SW480 (cell line): ENCODE measurements at places on chromosomes 3 and 15.
A peak's percentile ranks its signal among the peaks of the same experiment; 100 is the strongest.

GRCh38 chr3:128572644-128573105 lies 77.9 kb downstream of the RPN1 start:
- DNase-seq, result peak; percentile 23

DNA sequence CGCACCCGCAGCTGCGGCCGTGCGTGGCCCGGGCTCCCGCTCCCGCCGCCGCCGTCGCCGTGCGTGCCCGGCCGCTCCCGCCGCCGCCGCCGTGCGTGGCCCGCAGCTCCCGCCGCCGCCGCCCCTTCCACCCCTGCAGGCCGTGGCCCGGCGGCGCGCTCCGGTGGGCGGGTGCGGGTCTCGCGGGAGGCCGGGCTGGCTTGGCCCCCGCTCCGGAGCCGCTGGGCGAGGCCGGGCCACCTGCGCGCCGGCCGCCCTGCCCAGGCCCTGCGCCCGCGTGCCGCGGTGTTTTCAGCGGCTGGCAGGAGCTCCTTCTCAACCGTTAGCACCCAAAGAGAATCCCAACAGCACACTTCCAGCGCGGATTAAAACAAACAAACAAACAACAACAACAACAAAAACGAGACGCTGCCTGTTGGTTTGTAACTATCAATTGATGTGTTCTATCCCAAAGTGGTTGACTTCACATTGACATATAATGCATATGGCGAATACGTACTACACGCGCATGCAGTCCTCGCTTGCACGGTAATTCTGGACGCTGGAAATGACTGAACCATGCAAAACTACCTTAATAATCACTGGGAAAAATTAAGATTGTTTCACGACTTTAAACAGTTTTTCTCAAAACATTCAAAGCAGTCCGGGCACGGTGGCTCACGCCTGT lies 113.7 kb upstream of the GOLGA8J start:
- DNase-seq, result peak; percentile 14

DNA sequence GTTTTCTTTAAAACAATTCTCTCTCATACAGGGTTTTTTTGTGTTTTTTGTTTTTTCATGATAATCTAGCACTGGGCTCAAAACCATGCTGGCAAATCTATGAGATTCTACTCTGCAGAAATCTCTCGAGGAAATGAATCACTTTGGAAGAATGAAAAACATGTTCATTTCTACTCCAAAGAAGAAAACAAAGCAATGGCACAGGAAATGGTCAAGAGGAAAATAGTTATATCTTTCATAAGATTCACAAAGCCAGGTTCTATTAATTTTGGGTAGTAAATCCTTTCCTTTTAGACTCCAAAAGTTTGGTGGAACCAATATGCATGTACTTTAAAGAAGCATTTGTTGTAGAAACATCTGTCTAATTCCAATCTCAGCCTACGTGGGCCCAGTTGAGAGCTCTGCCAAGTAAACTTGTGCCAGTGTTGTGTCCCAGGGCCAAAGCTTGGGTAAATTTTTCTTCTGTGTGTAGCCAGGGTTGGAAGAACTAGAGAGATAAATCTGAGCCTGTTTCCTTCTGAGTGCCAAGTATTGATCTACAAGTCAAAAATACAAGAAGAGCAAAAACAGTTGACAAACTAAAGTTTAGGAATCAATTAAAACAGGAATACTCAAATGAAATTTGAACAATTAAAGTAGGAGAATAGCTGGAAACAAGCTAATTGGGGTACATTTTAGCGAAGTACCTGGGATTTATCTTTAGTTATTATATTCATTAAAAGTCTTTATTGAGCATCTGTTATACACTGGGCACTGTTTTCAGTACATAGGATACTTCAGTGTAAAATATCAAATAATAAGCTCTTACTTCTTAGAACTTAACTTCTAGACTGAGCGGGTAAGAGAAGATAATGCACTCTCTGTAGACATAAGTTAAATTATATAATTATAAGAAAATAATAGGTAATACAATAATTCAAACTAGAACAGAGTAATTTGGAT lies 657.5 kb upstream of the NECTIN3 start:
- DNase-seq, result no peak

- DNase-seq, result no peak
Observed at GRCh38 chr3:84265768-84266167, 693.0 kb upstream of the CADM2 start.

GRCh38 chr3:24683633-24684384 lies 189.2 kb upstream of the THRB start:
- DNase-seq, result peak; percentile 46

DNA sequence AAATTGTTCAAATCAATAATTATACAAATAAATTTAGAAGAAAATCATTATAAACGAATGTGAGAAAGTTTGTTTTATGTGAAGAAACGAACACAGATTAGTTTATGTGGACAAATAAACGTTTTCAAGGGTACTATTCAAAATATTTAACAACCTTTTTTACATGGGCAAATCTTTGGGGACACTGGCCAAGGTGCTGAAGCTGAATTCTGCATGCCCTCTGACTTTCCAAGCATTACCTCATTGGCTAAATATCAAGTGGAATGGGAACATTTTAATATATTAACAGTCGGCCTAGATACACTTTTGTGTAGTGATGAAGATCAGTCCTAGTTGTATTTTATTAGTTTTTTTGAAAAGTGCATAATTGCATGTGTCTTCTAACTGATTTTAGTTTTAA lies 636.4 kb upstream of the DPPA4 start:
- DNase-seq, result no peak

DNA sequence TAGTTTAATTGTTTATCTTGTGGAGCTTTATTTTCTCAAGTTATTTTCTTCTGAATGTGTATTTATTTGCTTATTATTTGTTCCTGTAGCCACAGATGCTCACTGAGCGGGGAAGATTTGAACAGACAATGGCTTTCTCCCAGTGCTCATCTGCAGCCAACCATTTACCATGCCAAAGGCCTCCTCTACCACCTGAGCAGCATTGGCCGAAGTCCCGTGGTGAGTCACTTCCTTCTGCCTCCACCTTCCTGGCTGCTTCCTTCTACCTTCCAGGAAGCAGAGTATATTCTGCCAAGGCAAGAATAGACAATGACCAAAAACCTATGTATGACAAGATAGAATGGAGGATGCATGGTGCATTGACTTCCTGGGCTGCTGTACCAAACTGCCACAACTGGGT lies 443.1 kb downstream of the AGBL1 start:
- DNase-seq, result no peak

GRCh38 chr15:80776420-80777045 lies 2.6 kb upstream of the CEMIP start:
- peak; percentile 66 for DNase-seq

GRCh38 chr3:67790043-67790442 lies 135.6 kb upstream of the SUCLG2 start:
- peak; percentile 36 for DNase-seq

DNA sequence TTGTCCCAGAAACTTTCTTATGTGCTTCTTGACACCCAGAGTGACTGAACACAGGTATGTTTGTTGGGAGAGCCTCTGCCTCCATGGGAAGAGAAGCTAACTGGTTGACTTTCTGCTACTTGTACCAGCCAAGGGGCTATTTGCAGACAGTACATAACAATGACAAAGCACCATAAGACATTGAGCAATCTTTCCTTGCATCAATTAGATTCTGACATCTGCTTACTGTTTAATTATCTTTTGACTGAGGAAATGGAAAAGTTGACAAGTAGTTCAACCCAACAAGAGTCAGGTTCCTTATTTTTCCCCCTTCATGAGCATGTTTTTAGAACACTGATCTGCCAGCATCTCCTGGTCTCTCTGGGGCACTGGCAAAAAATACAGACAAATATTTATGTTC lies 157.7 kb downstream of the RPLP1 start:
- no peak for DNase-seq

DNA sequence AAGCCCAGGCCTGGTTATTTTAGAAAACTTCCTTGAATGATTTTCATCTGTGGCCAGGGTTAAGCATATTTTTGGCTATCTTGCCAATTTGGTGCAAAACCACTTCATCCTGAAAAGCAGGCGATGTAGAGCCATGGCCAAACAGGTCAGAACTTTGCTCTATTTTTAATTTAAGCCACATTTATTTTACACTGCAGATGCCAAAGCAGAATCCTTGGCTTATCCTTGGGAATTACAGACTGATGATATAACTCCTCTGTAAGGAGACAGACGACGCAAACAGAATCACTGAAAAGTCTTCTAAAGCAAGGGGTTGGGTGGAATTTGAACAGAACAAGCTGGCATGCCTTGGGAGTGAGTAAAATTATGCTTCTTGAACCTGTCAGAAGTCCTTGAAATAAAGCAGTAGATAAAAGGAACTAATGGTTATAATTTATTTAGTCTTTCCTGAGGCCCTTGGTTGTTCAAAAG lies 121.9 kb downstream of the CHST2 start:
- DNase-seq, result no peak

DNA sequence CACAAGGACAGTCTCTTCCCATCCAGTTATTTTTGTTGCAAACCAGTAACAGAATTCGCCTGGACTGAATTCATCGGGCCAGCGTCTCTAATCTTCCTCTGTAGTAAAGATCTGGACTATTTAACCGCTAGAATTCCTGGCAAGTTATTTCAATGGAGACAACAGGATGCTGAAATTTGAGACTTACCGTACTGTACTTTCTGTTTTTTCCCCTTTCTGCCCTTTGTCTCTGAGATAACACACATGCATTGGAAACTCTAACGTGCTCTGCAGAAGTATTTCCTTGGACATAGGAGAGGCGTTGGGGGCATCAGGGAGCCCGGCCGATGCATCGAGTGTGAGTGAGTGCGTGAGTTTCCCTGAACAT lies 61.5 kb downstream of the ASB7 start:
- no peak for DNase-seq

GRCh38 chr15:95450413-95450812 lies 880.1 kb upstream of the NR2F2 start:
- no peak for DNase-seq

- DNase-seq, result no peak
Observed at GRCh38 chr3:72673011-72673771, 175.1 kb downstream of the SHQ1 start.

GRCh38 chr15:39497759-39498565 lies 82.9 kb upstream of the THBS1 start:
- no peak for DNase-seq

GRCh38 chr15:99732751-99733267 lies 428 bp downstream of the LYSMD4 start:
- DNase-seq, result no peak

DNA sequence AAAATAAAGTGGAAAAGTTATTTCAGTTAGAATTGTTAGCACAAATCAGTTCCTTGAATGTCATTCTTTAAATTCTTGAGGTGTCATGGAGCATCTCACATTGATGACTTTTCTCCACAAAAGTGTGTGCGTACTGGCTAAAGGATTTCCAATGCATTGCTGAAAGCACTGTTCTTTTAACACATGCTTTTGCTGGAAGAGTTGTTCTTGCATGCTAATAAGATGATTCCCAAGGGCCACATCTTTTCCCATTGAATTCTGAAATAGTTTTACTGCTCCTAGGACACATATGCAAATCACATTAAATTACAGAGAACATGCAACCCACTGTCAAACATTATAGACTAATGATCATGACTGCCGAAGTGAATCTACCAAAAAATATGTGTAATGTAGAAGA lies 516.3 kb upstream of the CADM2 start:
- no peak for DNase-seq

DNA sequence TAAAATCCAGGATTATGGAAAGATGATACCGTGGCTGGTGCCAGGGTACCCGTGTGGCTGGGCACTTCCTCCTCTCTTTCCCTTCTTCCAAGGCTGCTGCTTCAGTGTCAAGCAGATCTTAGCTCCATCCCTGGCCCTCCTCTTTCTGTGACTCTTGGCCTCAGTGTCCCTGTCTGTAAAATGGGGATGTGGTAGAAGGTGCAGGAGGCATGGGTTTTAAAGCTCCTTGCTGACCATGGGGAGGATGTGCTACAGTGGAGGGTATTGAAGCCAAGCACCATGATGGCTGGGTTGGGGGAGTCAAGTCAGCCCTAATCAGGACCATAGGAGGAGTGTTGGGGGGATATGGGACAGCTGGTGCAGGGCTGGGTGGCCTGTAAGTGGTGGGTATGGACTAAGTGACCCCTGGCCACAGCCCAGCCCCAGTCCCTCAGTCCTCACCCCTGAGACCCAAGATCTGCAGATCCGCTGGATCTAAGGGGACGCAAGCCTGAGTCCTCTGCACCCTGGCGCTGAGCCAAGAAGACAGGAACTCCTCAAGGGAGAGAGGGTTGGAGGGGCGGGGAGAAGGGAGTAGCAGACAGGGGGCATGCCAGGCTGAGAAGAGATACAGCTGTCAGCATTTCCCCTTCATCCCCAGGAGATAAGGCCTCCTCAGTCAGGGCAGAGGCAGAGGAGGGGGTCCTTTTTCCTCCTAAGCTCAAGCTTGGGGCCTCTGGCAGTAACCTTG lies 12.0 kb downstream of the PTH1R start:
- DNase-seq, result no peak

- DNase-seq, result no peak
Observed at GRCh38 chr3:172098698-172099494, 59.5 kb downstream of the FNDC3B start.

DNA sequence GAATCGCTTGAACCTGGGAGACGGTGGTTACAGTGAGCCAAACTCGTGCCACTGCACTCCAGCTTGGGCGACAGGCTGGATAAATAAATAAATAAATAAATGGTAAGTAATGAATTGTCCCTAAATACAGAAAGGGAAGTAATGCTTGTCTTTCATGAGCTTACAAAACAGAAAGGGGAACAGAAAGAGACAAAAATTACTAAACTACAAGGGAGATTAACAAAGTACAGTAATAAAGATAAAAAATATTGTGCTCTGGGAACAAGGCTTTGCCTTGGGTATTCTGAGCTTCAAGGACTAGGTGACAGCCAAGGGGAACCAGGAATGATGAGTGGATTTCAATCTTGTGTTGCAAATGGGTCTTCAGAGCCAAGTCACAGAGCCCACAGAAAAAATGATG lies 9.2 kb upstream of the HLTF start:
- DNase-seq, result no peak

- no peak for DNase-seq
Observed at GRCh38 chr15:45097466-45097865, 16.5 kb downstream of the DUOX2 start.
